ENCODE measurements at places on chromosomes 13 and 19. TPM values are rescaled to one million over a fixed set of nuclear protein-coding genes. Genes with fewer than 3 reads are reported as not detected.

ZNF554 gene
- 3.0 TPM for total RNA-seq

ARHGAP35 gene
- 28.9 TPM for total RNA-seq

- peak; percentile 84 for DNase-seq
Observed at GRCh38 chr13:45370922-45371406, 30.0 kb upstream of the TPT1 start.

RNF17 gene
- 0.28 TPM for total RNA-seq

PRR19 gene
- total RNA-seq, result 0.36 TPM

DNA sequence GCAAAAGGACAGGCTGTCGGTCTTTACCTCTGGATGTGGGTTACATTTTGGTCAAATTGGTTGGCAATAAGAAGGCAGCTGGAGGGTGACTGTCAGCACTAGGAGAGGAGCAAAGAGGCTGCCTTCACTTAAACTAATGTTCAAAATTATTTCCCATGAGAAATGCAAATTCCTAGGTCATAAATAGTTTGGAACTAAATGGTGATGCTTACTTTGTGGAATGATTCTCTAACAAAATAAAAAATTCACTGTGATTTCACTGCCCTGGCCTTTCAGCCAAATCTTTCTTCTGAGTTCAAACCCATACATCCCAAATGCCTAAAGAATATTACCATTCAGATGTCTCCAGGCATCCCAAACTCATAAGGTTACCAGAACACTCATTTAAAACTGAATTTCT is 25.0 kb upstream of the OXGR1 start:
- DNase-seq, result no peak

DNA sequence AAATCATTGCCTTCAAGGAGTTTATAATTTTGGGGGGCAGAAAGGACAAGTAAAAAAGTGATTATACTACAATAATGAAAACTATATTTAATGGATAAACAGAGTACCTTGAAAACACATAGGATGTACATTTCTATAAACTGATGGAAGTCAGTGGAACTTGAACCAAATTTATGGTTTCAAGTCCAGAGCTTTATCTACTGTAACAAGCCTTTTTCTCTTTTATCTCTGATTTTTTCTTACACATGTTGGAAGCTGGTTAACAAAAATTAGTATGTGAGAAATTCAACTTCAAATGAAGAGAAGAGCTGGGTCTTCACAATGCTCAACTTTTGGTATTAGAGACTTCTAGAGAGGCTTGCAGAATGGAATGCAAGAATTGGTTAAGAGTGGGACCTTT is 393.6 kb downstream of the LMO7 start:
- no peak for DNase-seq

GRCh38 chr13:72651144-72651543 is 76.3 kb downstream of the MZT1 start:
- DNase-seq, result no peak

TUBGCP3 gene
- 14.7 TPM for total RNA-seq

- DNase-seq, result no peak
Observed at GRCh38 chr19:17725422-17726078, 6.3 kb downstream of the MAP1S start.

DNA sequence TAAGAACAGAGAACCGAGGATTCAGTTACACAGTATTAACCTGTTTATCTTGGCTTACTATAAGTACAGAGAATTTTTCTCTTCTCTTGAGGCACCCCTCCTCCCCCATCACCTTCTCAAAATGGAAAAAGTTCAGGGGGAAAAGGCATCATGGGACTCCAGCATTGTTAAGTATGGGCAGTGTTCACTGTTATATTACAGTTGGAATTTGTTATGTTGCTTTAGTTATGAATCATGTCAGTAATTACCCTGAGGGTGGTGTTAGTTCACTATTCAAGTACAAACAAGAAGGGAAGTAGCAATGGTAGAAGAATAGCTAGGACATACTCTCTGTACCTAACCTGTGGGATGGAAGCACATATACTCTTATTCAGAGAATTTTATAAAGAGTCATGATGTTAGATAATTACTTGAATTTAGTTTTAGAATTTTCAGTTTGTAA is 12.0 kb downstream of the LPAR6 start:
- peak; percentile 46 for DNase-seq

PRRG2 gene
- total RNA-seq, result 0.54 TPM

DNA sequence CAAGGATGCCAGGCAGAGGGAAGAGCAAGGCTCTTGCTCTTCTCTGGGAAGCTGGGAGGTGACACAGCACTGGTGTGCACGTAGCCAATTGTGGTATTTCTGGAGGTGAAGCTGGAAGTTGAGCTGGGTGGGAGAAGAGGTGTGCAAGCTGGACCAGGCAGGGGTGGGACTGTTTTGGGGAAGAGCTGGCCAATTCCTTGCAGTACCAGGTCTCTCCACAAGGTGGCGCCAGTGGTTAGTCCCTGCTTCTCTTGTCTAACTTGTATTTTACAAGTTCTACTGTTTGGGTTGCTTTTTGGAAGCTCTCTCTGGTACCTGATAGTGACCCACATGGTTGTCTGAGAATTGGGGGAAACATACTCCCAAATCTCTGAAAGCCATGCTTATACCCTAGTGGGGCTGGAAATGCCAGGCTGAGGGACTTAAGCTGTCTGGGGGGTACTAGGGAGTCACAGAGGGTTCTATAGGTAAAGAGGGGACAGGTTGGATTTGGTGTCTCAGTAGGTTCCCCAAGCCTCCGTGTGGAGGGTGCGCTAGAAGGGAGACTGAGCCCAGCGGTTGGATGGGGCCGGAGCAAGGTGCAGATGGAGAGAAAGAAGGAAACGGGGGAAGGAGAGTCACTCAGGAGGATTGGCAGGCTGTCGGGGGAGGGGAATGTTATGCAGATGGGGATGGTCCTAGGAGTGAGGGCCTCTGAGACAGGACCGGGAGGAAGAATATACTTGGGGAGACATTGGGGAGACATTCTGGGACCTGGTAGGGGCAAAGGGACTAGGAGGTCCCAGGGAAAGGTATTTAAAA is 3.0 kb downstream of the HPN start:
- DNase-seq, result peak; percentile 43

DNA sequence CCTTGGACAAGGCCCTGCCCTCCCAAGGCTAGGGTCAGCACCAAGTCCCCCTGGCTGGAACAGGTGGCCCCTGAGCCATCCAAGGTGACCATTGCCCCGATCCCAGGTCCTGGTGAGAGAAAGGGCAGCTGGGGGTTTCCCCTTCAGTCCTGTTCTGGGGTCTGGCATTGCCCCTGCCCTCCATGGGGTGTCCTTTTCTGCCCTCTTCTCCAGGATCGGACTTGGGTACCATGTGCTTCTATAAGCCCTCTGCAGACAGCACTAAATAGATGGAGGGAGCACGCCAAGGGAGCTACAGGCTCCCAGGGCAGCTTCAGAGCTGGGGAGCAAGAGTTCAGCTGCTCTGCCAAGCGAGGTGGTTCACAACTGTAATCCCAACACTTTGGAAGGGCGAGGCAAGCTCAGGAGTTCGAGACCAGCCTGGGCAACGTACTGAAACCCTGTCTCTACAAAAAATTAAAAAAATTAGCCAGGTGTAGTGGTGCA is 13.5 kb upstream of the KCNN1 start:
- no peak for DNase-seq

GRCh38 chr19:49767381-49767780 is 580 bp downstream of the AP2A1 start:
- DNase-seq, result no peak

- DNase-seq, result no peak
Observed at GRCh38 chr19:1259876-1260748, 9.0 kb upstream of the CIRBP start.

PSG11 gene
- 0.28 TPM for total RNA-seq

- peak; percentile 37 for DNase-seq
Observed at GRCh38 chr13:83498481-83499190, 383.6 kb downstream of the SLITRK1 start.

LAIR1 gene
- total RNA-seq, result not detected

- peak; percentile 21 for DNase-seq
Observed at GRCh38 chr19:19554074-19555023, 16.3 kb downstream of the CILP2 start.

GRCh38 chr13:66339214-66339613 is 890.9 kb downstream of the PCDH9 start:
- no peak for DNase-seq

GRCh38 chr19:38679839-38680238 is 32.4 kb downstream of the ACTN4 start:
- peak; percentile 63 for DNase-seq

- DNase-seq, result no peak
Observed at GRCh38 chr19:4730740-4731171, 7.1 kb upstream of the DPP9 start.

Measured in IMR-90 (cell line).